ENCODE measurements at places on chromosomes 4 and X.

- H3K27me3 ChIP-seq, result no peaks in the 10 kb centered on the region
- H3K27ac ChIP-seq, result no peak overlapping the region
- no peak for DNase-seq
- H3K4me1 ChIP-seq, result no peaks in the 10 kb centered on the region
These were observed 40.0 kb upstream of the DHX15 start for GRCh38 chr4:24624381-24624780.

DNA sequence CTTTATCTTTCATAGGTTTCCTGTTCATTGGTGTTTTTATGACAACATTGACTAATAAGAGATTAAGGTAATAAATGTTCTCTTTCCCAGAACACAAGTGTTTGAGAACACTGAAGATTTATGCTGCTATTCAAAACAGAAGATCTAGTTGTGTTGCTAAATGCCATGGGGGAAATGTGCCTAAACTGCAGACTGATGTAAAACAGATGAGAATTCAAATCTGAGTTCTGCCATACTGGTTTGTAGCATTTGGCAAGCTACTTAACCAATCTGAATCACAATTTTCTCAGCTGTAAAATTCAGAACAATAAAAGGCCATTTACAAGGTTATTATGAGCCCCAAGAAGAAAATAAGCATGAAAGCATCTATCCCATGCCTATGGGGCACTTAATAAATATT lies 2.3 kb downstream of the SLC10A6 start:
- no peaks in the 10 kb centered on the region for H3K27me3 ChIP-seq
- H3K36me3 ChIP-seq, result no peaks in the 10 kb centered on the region
- no peak overlapping the region for H3K4me3 ChIP-seq

GRCh38 chr4:154368060-154368459 lies 123.5 kb downstream of the DCHS2 start:
- DNase-seq, result no peak
- no peak overlapping the region for H3K27ac ChIP-seq
- H3K27me3 ChIP-seq, result no peaks in the 10 kb centered on the region
- peaks cover 5% of the 10 kb centered on the region for H3K4me1 ChIP-seq

- H3K4me1 ChIP-seq, result peaks cover 71% of the 10 kb centered on the region
- H3K4me3 ChIP-seq, result no peak overlapping the region
- no peaks in the 10 kb centered on the region for H3K27me3 ChIP-seq
- H3K36me3 ChIP-seq, result no peaks in the 10 kb centered on the region
These were observed 13.2 kb upstream of the PCDH18 start for GRCh38 chr4:137545461-137545861.

DNA sequence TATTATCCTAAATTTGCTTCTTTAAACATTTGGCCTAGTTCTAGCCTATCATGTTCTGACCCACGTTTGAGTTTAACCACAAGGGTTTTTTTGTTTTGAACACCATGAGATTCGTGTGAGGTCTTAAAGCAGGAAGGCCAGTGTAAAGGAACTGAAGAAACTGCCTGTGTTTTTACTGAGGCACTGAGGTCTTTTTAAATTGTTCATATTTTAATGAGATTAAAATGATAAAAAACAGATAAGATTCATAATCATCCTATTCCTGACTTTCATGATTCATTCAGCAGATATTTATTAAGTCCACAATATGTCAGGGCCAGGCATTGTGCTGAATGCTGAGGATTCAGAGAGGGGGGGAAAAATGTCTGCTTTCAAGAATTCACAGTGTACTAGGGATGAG lies 3.2 kb downstream of the RPS6KA3 start:
- peaks cover 7% of the 10 kb centered on the region for H3K27me3 ChIP-seq
- H3K4me3 ChIP-seq, result no peak overlapping the region
- H3K4me1 ChIP-seq, result no peaks in the 10 kb centered on the region
- no peaks in the 10 kb centered on the region for H3K36me3 ChIP-seq
- no peak for DNase-seq
- H3K27ac ChIP-seq, result no peak overlapping the region

Data from neural progenitor cell (in vitro differentiated cells).